ENCODE measurements at places on chromosomes 5 and 9.
A peak's percentile ranks its signal among the peaks of the same experiment; 100 is the strongest.

DNA sequence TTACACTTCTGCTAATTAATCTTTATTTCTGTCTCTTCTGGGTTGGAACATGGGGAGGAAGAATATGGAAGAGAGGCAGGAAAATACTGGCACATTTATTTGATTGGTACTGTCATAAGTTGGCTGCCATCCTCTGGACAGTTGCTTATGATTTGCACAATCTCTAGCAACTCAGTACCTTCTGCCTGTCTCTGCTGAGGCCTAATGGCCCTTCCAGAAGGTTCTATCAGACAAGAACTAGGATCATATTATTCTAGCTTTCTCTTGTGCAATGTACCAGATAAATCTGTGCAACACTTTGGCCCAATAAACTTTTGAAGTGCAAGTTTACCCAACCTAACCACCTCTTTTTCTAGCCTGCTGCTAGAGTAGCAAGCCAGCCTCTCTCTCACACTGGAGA lies 335.0 kb downstream of the ARRDC3 start:
- no peak for DNase-seq

GRCh38 chr9:69376651-69377050 lies 51.6 kb downstream of the ENTREP1 start:
- no peak for DNase-seq

DNA sequence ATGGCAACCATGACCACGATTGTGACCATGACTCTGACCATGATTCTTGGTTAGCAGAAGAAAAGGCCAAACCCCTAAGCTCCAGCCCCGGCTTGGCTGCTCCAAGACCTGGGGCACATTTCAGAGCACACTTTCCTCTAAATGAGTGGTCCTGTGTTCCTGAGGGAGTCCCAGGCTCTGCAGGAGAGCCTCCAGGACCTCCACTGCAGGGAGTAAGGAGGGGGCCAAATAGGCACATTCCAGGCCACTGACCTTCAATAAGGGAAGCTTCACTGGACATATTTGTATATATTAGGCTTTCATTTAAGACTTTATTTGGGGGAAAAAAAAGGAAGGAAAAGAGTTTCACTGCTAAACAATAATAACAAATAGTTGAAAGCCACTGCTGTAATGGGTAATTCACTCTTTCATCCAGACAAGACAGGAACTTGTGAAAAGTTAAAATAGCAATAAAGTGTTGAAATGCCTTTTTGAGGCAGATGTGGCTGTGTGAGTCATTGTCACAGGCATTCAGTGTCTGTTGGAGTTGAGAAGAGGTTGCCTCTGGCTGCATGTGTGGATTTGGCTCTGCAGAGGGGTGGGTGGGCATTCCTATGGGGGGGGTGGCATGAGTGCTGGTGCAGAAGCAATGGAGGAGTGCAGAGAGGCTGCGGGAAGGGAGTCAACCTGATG lies 63.9 kb upstream of the TGFBR1 start:
- DNase-seq: peak; percentile 16

DNA sequence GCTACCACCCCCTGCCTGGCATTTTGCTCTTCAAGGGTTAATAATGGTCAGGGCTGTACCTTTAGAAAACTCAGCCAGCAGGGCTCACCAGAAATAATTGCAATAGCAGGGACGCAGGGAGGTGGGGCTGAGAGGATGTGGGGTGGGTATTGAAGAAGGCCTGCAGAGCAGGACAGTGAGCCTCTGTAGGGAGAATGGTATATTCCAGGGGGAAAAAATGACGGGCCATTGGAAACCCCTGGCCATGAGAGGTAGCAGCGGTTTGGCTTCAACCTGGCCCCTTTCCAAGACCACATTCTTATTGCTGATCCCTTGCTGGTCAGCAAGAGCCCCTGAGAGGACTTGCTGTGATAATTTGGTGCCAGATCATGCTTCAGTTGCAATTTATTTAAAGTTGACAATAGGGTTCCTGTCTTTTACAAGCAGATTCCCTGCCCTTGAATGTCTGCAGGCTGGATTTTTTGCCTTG lies 36.7 kb upstream of the CTNNA1 start:
- no peak for DNase-seq

- DNase-seq: no peak
Measured at GRCh38 chr9:68750786-68751185, 45.7 kb downstream of the PIP5K1B start.

DNA sequence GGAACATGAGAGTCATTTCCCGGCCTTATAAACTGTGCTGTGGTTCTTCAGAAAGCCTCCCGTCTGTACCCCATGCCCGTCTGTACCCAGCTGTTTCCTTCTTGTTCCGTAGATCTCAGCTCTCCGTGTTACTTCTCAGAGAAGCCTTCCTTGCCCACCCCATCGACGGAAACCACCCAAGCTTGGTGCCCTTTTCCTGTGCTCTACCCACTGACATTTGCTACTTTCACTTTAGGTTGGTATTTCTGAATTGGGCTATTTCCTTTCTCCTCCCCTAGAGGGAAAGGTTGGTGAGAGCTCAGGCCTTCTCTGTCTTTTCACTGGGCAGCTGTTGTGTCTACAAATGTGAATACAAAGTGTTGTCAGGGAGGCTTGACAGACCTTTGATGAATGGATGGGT lies 764.5 kb upstream of the ADAMTS16 start:
- no peak for DNase-seq

GRCh38 chr5:60026161-60026560 lies 132.6 kb upstream of the PDE4D start:
- no peak for DNase-seq

DNA sequence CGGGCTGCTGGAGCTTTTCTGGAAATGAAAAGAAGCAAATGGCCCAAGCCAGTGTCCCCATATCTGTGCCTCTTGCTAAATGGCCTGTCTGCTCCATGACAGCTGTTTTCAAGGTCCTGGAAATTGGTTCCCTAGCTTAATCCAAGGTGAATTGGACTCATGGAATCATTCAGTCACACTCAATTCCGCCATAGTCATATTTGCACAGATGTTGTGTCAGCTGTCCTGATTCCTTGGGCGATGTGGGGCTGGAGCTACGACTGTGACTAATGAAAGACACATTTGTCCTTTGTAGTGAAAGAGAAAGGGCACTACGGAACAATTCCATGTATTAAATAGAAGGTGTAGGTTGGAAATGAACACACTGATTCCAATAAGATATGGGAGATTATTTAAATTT lies 102.9 kb upstream of the MEGF10 start:
- DNase-seq: no peak

- DNase-seq: no peak
Measured at GRCh38 chr5:7436521-7436920, 40.6 kb downstream of the ADCY2 start.

GRCh38 chr5:140221697-140222223 lies 46.8 kb downstream of the CYSTM1 start:
- DNase-seq: no peak

DNA sequence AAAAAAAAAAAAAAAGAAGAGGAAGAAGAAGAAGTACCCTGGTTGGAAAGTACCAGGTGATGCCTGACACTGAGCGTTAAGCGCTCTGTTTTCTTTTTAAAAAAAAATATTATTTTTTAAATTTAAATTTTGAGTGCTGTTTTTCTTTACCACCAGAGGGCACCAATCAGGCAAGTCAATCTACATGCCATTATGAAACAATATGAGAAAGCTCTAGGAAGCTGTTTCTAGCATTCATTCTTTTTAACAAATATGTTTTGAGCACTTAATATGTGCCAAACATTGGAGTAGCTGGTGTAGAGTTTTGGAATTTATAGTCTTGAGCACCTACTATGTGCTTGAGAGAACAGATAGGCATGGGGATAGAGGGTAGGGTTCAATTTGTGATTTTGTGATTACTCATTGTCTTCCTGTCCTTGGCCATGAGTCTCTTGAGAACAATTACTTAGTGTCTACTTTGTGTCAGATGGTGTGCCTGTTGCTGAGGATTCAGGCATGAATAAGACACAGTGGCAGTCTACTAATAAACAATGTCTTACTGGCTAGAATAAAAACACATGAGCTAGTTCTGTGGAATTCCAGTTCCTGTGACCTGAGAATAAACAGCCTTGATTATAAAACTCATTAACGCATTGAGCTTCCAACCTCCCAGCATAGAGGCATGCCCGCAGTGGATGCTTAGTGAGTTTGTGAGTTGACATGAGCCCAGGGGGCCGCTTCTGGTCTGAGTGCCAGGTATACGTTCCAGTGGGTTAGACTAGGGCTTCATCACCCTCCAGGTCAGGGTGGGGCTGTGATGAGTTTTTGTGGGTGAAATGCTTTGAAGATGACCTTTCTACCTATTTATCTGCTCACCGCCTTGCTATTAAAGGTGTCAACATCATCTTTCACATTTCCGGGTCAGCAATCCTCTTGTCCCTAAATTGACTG lies 3.0 kb upstream of the UBE2R2 start:
- peak; percentile 74 for DNase-seq

DNA sequence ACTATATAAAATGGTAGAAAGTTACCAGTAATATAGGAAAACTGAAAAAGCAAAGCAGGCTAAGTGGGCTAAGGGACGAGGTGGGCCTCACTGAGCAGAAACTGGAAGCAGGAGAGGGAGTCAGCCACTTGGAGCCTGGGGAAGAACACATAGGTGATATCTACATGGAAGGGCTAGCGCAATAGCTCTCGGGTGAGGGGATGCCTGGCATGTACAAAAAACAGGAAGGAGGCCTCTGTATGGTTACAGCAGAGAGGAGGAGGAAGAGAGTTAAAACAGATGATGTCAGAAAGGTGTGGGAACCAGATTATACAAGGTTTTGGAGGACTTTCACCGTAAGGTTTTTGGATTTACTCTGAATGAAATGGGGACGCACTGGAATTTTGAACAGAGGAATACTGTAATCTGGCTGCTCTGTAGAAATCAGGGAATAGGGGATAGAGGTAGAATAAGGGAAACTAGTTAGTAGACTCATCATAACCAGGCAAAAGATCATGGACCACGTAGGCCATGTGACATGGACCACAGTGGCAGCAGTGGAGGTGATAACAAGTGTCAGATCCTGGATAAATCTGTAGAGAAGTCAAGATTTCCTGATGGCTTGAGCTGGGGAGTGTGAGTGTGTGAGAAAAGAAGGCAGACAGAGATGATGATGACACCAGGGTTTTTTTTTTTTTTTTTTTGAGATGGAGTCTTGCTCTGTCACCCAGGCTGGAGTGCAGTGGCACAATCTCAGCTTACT lies 52.5 kb downstream of the FNBP1 start:
- DNase-seq: peak; percentile 67

DNA sequence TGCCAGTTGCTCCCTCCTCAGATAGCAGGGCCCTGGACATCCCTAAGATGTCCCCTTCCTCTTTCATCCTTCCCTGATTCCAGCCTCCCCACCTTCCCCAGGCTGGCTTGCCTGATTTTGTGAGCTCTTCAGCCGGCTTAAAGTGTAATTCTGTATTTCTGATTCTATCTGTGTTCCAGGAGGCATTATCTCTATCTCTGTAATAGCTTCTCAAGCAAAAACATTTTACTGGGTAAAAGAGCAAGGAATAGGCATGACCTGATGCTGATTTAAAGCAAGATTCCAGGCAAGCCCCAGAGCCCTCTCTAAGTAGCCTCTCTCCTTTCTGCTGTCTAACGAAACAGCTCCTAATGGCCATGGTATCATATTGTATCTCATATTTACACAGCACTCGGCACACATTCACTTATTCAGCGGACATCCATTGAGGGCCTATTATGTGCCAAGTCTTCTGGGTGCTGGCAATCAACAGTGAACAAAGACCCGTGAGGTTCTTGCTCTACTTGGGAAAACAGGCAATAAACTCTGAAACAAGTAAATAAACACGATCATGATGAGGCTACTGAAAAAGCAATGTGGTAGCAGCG lies 100.9 kb upstream of the MSX2 start:
- DNase-seq: no peak

DNA sequence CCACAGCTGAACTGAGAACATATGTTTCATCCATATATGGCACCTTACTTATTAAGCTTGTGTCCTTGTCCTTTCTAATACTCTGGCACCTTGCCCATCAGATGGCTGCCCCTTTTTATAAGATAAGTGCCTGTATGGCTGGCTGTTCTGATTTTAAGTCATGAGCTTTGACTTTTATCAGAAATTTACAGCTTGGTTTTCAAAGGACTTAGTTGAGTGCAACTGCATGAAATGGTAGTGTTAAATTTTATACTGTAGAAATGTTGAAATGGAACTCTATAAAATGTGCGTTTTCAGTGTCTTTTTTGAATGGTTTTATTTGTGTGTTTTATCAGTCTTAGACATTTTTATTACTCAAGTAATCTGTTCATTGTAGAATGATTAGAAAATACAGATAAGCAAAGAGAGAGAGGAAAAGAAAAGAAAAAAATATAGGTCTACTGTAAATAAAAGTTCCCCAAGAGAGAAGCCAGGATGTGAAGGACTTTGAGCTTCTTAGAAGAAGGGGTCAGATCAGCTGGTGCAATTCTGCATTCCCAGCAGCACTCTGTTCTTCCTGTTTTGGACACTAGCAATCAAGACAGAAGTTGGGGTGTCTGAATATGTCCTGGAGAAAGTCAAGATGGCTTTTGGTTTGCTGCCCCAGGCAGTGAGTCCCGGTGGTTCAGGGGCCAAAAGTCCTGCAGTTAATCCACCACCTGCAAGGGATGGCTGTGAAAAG lies 38.9 kb downstream of the ARHGAP26 start:
- DNase-seq: no peak

DNA sequence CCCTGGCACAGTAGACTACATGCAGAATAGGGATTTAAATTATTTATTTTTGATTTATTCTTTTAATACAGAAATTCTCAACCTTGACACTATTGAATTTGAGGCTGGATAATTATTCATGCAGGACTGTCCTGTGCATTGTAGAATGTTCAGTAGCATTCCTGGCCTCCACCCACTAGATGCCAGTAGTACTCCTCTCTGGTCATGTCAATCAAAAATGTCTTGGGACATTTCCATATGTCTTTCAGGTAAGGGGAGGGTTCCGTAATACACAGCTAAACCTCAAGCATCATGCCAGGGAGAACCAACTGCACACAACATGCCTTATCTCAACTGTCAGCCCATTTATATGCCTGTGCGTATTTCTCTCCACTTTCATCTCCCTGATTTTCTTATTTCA lies 231.8 kb downstream of the BRINP1 start:
- DNase-seq: no peak

DNA sequence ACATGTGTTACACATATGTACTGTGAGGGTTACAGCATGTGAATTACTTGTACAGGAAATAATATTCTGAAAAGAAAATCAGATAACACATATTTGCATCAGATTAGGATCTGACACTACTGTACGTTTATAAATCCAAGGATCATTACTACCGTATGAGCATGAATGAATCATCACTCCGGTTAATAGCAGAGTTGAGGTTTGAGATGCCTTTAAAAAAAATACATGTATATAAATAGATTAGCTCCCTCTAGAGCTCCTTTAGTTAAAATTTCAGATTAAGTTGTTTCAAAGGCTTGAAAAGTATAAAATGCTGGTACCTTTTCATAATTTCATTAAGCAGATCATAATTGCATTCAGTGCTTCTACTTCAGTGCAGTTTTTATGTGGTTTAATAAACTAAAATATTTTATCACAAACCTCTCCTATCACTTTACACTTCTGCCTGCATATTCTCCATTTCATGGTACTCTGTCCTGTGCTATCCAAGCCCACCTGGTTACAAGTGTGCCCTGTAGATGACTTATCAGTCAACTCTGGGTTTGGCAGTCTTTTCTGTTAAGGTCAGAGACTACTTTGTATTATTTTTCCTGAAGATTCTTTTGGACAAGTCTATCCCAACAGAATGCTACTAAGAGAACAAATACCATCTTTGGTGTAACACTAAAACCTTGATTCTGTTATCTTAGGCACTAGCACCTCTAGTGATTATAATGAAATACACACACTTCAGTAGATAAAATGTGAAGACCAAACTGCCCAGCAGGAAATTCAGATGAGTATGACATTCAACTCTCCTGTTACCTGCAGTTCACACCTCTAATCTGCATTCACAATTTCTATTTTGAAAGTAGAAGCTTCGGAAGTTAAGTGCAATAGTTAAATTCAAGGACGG lies 48.0 kb upstream of the POU5F2 start:
- no peak for DNase-seq
